Amniotic stem cell (primary cell): ENCODE measurements at places on chromosomes 5 and 9.
A peak's percentile ranks its signal among the peaks of the same experiment; 100 is the strongest.

DNA sequence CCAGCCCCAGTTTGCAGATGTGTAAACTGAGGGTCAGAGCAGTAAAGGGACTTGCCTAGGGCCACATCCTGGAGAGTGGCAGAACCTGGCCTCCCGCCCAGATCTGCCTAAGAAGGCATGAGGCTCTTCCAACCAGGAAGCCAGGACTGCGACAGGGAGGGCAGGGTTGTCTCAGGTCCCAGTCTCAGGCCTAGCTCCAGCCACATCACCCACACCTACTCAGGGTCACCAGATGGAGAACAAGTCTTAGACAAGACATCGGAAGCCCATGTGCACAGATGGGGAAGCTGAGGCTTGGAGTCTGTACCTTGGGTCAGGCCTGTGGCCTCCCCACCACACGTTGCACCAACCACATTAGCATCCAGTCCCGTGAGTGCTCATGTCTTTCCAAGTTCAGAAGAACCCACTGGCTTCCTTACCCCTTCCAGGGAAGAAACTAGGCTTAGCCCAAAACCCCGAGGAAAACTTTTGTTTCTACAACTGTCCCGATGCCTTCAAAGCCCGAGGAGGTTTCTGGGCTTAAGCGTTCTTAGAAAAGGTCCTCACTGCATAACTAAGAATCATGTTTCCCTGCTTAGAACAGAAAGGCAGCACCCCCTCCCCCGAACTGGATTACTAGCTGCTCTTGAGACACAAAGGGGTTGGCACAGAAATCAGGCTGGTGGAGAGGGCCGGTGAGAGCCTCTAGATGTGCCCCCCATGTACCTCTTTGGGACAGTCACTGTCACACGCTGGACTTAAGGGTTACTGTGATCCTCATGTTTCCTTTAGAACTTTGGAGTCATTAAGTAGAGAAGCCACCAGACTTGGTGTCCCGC lies 2.2 kb downstream of the FAM78A start:
- DNase-seq = no peak

DNA sequence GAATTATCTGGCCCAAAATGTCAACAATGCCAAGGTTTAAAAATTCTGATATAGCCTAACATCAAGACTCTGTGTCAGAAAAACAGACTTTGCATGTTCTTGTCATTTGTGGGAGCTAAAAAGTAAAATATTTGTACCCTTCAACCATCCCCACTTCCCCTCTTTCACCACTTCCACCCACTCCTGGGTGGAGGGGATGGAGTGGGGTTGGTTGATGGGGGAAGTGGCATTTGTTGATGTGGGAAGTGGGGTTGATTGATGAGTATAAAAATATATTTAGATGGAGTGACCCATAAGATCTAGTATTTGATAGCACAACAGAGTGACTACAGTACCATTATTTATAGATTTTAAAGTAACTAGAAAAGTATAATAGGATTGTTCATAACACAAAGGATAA lies 55.0 kb upstream of the C9orf72 start:
- DNase-seq = no peak

DNA sequence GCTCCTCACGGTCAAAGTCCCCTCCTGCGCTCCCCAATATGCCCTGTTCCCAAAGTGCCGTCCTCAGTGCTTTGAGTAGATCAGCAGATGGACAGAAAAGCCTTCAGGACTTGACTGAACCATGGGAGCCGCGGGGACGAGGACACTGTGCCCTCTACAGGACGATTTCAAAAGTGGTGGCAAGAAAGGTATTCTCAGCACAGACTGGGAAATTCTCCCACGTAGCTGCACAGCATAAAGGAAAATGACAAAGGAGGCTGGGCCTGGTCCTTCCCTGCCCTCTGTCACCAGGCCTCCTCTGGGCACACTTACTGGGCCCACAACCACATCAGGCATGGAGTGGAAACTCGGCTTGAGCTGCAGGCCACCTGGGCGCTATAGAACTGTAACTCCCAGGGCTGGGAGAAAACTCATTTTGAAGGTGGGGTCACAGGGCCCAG lies 16.7 kb upstream of the MTMR12 start:
- DNase-seq = peak; percentile 6

DNA sequence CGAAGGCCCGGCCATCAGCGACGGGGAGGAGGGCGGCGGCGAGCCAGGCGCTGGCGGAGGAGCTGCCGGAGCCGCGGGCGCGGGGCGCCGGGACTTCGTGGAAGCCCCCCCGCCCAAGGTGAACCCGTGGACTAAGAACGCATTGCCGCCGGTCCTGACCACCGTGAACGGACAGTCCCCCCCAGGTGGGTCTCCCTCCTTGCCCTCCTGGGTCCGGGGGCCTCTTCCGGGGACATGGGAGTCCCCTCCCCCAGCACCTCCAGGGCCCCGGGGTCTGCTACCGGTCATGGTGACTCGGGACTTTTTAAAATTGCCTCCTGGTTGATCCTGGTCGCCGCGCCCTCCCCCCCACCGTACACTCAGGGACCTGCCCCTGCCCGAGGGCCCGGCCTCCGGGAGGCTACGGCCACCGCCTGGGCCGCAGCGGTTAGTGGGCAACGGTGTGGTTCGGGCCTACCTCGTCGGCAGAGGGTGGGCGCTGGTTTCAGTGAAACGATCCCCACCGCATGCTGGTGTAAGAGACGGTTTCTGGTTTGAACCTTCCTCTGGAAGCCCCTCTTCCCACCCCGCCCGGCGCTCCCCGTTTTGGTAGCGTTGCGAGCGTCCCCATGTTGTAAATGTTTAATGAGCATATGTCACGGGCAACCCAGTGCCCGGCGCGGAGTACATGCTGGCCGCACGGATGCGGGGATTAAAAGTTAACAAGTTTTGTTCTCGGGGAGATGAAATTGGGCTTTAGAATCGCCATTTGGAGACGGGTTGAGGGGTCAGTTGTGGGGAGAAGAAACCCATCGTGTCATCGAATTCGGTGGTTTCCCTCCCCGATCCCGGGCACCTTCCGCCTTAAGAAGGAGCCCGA lies 1.1 kb downstream of the LARP1 start:
- DNase-seq = no peak

DNA sequence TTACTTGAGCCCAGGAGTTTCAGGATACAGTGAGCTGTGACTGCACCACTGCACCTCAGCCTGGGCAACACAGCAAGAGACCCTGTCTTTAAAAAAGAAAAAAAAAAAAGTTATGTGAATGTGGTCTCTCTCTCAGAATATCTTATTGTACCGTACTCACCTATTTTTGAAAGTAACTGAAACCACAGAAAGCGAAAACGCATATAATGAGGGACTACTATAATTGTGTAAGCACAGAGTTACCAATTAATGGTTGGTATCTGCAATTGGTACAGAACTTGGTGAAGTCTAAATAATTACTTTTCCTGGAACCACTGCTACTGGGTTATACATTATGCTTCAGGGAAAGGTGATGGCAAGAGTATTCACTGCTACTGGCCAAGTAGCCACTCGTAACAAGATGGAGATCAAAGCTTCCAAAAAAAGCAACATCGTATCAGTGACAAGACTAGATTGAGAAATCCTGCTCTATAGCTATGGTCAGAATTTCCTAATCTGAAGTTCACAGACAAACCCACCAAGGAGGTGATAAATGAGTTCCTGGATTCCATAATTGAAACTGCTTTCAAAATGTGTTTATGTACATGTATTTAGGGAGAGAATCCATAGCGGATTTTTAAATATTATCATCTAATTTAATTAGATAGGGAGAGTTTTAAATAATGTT lies 82.7 kb downstream of the NR6A1 start:
- DNase-seq = no peak

GRCh38 chr9:135887585-135888050 lies 19.7 kb downstream of the CAMSAP1 start:
- DNase-seq = no peak

GRCh38 chr5:112863549-112863948 lies 2.5 kb downstream of the SRP19 start:
- DNase-seq = no peak

DNA sequence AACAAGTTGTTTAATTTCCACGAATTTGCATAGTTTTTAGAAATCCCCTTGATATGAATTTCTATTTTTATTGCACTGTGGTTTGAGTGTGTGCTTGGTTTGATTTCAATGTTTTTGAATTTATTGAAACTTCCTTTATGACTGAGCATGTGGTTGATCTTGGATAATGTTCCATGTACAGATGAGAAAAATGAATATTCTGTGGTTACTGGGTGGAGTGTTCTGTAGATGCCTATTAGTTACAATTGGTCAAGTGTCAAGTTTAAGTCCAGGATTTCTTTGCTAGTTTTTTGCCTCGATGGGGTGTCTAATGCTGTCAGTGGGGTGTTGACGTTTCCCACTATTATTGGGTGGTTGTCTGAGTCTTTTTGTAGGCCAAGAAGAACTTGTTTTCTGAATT lies 319.5 kb upstream of the ACTBL2 start:
- no peak for DNase-seq

DNA sequence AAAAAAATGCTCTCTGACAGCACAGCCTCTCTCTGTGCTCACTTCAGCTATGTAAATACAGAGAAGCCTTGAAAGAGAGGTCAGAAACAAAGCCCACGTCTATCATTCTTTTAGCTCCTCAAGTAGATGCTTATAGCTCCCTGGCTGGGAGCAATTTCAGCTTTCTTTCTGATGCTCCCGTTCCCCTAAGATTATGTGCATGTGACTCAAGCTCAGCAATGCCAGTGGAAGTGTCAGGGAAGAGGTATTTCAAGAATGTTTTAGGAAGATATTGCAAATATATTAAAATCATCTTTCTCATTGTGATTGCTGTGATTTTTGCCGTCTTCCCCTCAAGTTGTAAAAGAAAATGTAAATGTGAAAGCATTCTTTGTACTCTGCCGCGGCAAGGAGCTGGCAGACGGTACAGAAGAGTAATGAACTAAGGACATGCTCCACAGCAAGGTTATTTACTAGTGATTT lies 1353.7 kb upstream of the ACO1 start:
- DNase-seq = peak; percentile 18

GRCh38 chr9:107938801-107939386 lies 449.3 kb upstream of the KLF4 start:
- DNase-seq = no peak

GRCh38 chr9:131702911-131703310 lies 37.0 kb downstream of the RAPGEF1 start:
- no peak for DNase-seq

- no peak for DNase-seq
Observed at GRCh38 chr5:32618962-32619361, 33.6 kb downstream of the SUB1 start.

DNA sequence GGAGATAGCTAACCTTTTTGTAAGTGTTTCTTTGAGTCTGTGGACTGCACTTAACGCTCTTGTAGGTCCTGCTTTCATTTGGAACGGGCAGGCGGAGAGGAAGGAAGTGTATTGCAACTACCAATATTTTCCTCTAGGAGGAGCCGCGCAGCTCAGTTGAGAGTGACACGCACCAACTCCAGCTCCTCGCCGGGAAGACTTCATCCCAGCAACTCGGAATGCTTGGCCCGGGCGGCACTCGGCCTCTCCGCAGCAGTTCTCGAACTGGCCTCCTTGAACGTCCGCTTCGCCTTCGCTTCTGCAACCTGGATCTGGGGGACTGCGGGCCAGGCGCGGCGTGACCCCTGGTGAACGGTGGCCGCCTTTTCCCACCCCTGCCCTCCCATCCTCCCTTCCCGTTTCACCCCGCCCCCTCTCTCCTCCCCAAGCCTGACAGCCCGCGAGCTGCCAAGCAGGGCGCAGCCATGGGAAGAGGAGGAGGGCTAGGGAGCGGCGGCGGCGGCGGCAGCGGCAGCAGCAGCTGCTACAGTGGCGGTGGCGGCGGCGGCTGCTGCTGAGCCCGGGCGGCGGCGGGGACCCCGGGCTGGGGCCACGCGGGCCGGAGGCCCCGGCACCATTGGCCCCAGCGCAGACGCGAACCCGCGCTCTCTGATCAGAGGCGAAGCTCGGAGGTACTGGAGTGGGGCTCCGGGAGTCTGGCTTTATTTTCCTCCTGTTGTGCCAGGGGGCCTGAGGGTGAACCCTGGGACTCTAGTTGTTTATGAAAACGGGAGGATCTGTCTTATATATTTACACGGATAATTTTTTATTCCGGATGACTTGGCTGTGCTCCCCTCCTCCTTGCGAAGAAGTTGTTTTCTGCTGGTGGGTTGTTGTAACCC lies at the start of gene GHR:
Gene GHR (plus strand): TSS at position 155 of the 881 bp plus-strand sequence. CDS start 142,436 bp downstream, outside the sequence.
- DNase-seq = peak; percentile 76

DNA sequence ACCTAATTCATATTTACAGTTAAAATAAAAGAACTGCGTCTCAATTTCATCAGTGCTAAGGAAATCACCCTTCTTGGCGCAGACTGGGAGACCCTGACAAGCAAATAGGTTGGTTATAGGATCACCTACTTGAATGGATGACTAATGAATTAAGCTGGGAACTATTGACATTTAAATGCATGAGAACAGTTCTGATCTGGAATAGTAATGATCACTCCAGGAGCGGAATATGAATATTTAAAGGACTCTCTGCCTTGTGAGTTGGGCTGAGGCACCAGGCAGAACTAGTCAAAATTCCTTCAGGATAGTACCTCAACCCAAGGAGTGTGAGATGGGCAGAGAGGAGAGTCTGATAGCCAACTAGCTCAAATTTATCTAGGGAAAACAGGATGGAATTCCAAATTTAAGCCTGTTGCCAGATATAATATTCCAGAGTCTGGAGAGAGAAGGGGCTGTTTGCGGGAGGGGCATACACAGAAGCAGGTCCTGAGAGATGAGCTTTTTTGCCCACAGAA lies 364.4 kb downstream of the CSNK1G3 start:
- DNase-seq = no peak

- DNase-seq = no peak
Observed at GRCh38 chr5:35408146-35408545, 177.9 kb upstream of the PRLR start.

DNA sequence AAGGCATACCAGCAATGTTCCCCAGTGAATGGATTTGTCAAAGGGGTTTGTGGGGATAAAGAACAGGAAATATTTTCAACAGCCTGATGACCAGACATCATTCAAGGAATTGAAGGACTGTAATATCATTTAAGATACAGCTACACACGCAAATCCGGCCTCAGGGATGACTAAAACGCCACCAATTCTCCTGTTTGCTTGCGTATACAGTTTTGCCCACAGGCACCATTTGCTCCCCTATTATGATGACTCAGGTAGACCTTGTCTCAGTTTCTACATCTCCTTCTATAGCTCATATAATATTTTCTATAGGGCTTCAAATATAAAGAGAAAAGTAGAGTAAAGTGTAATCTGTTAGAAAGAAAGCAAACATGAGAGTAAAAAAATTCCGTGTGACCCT lies 29.7 kb upstream of the ITGA1 start:
- no peak for DNase-seq

GRCh38 chr5:93289942-93290341 lies 291.1 kb downstream of the NR2F1-AS1 start:
- no peak for DNase-seq

DNA sequence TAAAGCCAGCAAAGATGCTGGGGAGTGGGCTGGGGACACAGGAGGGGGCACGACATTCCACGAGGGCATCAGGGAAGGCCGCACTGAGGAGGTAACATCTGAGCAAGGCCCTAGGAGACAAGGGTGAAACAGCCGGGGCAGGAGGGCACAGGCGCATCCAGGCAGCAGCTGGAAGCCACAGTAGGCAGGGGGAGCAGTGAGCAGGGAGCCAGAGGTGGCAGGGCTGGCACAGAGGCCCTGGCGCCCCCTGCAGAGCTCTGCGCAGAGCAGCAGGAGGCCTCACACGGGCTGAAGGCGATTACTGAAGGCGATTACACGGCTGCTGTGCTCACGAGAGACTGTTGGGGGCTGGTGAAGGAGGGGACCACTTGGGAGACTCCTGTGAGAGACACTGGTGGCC lies 15.4 kb downstream of the LMAN2 start:
- DNase-seq = no peak
